Stimulated activated CD8-positive, alpha-beta memory T cell treated with anti-CD3 and anti-CD28 coated beads, Interleukin-2, amount 100 ng/mL, for 1 hour (primary cell): ENCODE measurements at places on chromosomes 12 and 14.

- DNase-seq, result no peak
Observed at GRCh38 chr12:3313675-3314663, 177.0 kb upstream of the PRMT8 start.

DNA sequence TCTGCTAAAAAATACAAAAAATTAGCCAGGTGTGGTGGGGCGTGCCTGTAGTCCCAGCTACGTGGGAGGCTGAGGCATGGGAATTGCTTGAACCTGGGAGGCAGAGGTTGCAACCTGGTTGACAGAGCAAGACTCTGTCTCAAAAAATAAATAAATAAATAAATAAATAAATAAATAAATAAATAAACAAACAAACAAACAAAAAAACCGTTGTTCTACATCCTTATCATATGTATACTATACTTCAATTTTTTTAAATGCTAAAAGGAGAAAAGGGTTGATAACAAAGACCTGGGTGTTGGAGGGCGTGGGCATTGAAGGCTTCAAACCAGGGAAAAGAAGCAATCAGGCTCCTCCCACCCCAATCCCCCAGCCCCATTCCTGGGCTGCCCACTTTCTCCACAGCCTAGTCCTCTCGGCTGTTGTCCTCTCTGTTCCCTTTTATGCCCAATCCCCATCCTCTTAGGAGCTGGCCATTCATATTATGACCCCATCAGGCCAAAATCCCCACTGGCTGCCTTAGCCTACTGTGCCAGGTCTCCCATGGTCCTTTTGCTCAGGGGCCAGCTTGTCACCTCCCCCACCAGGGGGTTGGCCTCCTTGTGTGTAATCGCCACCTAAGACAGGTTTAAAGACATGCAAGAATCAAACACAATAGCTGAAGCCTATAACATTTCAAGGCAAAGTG is 30.2 kb downstream of the CLMN start:
- DNase-seq, result no peak

DNA sequence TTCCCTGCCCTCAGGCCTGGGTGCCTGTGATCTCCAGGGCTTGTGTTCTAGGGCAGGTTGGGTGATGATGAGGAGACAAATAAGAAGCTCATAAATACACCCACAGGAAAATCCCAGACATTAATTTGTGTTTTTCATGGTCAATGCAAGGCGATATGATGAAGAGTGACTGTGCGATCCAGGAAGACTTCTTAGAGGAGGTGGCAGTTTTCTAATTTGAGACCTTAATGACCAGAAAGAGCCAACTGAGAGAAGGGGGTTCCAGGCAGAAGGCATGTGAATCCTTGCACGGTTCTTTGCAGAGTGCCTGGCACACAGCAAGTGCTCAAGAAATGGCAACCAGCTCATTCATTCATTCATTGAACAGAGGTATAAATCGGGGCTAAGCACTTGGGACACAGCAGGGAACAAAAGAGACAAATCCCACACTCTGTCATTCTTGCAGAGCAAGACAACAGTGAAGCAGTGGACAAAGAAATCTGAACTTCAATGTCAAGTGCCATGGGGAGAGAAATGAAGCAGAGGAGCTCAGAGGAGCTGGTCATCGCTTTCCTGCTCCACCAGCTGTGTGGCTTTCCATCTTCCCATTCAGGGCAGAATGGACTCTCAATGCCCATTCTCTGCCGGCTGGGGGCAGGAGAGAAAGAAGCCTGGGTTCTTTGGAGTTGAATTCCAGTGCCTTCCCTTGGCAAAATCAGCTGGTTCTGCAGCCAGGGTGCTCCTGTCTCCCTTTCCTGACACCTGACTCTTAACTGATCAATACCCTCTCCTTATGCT is 128.3 kb downstream of the AACS start:
- no peak for DNase-seq

GRCh38 chr14:94906991-94907587 is 137.2 kb upstream of the GSC start:
- DNase-seq, result no peak

GRCh38 chr12:117052386-117053049 is 46.7 kb downstream of the TESC start:
- no peak for DNase-seq

- no peak for DNase-seq
Observed at GRCh38 chr12:20560935-20561334, 134.2 kb upstream of the SLCO1C1 start.

- no peak for DNase-seq
Observed at GRCh38 chr14:24960816-24961215, 89.1 kb downstream of the STXBP6 start.

DNA sequence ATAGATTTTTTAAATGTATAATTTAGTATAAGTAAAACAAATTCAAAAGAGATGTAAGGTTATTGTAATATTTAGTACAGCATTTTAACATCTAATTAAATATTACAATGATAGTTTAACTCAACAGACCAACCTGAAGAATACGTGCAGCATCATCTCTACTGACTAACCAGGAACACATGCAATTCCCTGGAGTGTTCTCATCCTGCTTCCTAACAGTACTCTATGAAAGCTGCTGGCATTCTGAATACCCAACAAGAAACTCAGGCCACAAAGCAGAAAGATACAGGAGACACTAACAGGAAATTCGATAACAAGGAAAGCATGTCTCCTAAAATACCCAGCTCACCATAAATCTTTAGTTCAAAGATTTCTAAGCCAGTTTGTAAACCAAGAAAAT is 58.3 kb downstream of the CEP83 start:
- no peak for DNase-seq
